Activated CD4-positive, alpha-beta T cell treated with anti-CD3 and anti-CD28 coated beads, Interleukin-2, Interleukin-6, amounts not matched to agents 100 ng/mL and 50 ng/mL, durations not matched to agents 16 hours and 8 hours (primary cell): ENCODE measurements at places on chromosomes 3 and 15.

DNA sequence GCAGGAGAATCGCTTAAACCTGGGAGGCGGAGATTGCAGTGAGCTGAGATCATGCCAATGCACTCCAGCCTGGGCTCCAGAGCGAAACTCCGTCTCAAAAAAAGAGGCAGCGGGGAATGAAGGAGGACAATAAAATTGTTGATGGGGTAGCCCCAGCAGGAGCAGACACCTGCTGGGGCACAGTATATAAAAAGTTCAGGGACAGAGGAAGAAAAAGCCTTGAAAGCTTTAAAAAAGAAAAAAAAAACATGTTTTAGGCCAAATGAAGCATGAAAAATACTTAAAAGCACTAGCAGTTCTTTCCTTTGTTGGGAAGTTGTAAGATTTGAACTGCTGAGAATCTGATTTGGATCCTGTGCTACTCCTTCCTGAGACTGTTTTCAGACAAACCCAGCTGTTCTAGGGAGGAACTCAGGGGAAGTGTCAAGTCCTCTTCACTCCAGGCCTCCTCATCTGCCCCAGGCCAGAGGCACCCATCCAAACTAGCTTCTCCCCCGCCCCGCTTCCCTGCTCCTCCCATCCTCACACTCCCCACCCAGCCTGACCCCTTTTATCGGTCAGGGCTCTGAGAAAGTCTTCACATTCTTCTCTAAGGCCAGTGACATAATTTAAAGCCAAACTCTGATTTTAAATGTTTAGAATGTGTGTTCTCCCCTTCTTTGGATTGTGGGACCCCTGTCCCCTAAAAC is 4.9 kb downstream of the IL17RD start:
- no peak for DNase-seq

- DNase-seq, result no peak
Measured at GRCh38 chr15:89837134-89837829, 22.6 kb upstream of the ANPEP start.

DNA sequence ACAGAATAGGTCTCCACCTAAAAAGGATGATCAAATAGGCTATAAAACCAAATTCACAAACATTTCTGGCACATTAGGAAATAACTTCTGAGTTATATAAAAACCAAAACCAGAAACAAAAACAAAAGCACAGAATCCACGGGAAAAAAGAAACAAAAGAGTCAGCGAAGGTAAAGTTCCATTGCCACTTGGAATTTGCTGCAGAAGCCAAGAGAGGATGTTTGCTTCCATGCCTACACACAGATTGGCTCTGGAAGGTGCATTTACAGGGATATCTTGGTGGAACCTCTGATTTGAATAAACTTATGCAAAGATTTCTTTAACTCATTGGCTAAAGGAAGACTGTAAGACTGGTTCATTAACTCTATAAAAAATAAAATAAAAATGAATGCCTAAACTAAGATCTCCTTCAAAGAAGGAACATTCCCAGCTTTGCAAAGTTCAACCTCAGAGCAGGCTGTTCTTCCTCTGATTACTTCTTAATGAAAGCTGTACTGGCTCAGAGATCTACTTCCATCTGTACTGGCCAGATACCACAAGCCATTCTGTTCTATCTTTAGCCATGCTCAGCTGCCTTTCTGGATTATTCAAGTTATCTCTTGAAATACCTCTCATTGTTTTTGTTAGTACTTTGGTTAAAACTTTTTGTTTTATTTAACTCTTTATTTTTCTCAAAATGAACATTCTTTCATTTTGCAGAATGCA is 537.5 kb upstream of the CCDC54 start:
- no peak for DNase-seq

- DNase-seq, result no peak
Measured at GRCh38 chr3:138389841-138390581, 41.6 kb downstream of the MRAS start.

DNA sequence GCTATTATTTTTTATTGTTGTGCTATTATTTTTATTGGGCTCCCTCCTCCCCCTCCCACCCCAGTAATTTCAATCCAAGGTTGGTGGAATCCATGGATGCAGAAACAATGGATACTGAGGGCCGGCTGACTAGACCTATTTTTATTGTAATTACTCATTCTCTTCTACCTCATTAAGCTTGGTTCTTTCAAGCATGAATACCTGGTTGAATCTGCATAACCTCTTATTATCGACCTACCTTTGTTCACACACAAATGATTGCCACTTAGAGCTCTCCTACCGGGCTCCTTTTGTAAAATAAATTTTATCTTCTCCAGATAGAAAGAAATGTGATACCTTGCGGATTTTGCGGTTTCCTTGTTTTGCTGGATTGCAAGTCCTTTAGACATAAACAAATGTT is 31.6 kb downstream of the BTD start:
- no peak for DNase-seq

- no peak for DNase-seq
Measured at GRCh38 chr3:13268961-13269441, 151.1 kb downstream of the NUP210 start.

- DNase-seq, result peak; percentile 66
Measured at GRCh38 chr15:90818251-90819210, 49.9 kb upstream of the FURIN start.

- no peak for DNase-seq
Measured at GRCh38 chr3:59731943-59732342, 682.1 kb upstream of the CFAP20DC start.

- no peak for DNase-seq
Measured at GRCh38 chr3:144055604-144056003, 84.0 kb downstream of the DIPK2A start.

DNA sequence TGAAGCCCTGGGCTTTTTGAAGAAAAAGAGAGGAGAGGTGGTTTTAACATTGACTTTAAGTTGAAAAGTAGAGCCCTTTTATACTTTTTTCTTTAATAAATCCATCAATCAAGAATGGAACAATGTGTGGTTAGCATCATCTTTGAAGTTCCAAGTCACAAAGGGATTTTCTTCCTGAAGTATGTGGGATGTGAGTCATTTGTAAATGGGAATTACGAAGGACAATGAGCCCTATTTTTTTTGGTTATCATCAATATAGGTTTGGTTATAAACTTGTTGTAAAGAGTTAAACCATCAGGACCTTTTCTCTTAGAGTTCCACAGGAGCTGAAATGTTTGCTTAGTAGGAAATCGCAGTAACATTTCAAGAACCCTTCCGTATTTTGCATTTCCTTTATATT is 38.3 kb downstream of the PIK3CA start:
- no peak for DNase-seq

DNA sequence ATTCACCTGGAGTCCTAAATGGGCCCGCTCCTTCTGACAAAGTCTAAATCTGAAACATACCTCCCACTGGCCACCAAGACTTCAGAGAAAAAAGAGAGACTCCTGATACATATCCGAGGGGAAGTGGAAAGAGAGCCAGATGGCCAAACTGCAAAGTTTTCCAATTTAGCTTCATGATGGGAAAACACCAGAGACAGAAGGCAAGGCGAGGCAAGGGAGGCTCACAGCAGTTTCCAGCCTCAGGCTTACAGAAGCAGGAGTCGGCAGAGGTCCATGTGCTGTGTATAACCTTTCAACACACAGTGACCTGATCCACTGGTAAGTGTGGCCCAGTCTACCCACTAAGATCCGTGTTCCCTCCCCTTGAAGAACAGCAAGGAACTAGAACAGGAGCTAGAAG is 29.9 kb upstream of the PDE8A start:
- DNase-seq, result no peak

DNA sequence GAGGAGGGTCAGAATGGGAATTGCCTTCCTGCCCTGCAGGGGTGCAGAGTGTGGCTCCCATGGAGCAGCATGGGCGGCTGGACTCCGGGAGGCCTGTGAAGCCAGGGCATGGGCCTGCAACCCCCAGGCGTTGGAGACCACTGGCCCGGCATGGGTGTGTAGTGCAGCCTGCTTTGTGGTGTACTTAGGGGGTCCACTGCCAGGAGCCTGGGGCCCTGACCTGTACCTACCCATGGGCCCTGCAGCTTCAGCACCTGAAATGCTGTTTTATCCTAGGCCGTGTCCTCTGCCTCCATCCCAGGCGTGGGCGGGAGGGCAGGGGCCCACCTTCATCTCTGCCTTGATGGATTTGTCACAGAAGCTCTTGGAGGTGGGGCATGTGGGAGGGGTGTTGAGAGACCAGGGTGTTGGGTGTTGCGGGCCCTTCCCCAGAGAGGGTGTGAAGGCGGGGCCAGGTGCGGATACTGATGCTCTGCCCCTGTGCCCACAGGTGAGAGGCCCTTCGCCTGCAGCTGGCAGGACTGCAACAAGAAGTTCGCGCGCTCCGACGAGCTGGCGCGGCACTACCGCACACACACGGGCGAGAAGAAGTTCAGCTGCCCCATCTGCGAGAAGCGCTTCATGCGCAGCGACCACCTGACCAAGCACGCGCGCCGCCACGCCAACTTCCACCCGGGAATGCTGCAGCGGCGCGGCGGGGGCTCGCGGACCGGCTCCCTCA is 45.0 kb downstream of the KLF13 start:
- no peak for DNase-seq

- no peak for DNase-seq
Measured at GRCh38 chr3:51559411-51559888, 20.9 kb downstream of the RAD54L2 start.

GRCh38 chr3:5045961-5046360 is 66.7 kb downstream of the BHLHE40 start:
- no peak for DNase-seq
